ENCODE measurements at places on chromosomes 6 and 20.

- no peak for DNase-seq
Observed at GRCh38 chr6:27667657-27668441, 194.9 kb upstream of the ZNF184 start.

GRCh38 chr6:124430740-124431318 lies 531.4 kb upstream of the RNF217 start:
- no peak for DNase-seq

GRCh38 chr6:55089325-55089724 lies 85.0 kb upstream of the HCRTR2 start:
- no peak for DNase-seq

GRCh38 chr6:144590532-144590931 lies 305.4 kb downstream of the UTRN start:
- no peak for DNase-seq

DNA sequence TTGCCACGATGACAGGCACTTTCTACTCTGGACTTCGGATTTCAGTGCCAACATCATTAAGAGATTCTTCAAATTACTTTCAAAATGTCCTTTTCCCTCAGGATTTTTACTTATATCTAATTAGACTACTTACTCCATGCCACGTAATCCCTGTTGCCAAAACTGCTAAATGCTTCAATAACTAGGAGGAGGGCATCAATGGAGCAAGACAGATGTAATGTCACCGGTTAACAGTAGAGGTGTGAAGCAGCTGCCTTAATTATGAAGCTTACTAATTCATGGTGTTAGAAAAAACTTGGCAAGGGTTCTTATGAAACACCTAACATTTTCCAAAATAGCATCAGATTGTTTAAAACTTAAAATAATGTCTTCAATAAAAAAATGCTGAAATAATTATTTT lies 111.2 kb upstream of the SIM1 start:
- DNase-seq = no peak

GRCh38 chr20:60131375-60131774 lies 173.2 kb downstream of the CDH26 start:
- DNase-seq = no peak

GRCh38 chr6:5673019-5673790 lies 333.5 kb downstream of the NRN1 start:
- DNase-seq = no peak

GRCh38 chr20:38304845-38305447 lies 990 bp downstream of the BPI start:
- no peak for DNase-seq

DNA sequence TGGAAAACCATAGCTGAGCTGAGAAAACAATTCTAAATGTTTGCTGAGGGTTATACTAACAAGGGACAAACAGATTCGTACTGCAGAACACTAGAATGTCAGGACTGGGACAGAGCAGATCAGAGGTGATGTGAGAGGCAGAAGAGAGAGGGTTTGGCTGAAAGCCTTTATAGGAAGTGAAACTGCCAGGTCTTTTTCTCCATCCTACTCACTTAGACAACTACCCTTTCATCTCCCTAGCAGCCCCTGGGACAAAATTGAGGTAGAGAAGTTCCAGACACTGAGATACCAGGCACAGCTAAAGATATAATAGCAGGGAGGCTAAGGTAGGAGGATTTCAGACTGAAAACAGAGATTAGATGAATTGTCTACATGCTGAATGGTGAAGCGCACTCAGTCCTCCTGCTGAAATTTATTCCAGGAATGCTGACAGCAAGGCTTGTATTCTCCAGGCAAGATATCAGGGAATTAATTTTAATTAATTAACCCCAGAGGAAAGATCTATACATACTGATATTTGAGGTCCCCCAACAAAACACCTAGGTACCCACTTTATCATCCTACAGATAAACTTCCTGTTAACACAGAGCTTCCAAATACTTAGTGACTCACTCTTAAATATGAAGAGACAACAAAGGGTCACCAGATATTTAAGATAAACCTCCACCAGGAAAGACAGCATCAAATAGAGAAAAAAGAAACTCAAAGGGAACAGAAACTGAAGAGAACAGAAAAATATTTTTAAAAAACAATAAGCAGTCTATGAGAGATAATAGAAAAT lies 12.6 kb upstream of the EIF2S2 start:
- DNase-seq = no peak

DNA sequence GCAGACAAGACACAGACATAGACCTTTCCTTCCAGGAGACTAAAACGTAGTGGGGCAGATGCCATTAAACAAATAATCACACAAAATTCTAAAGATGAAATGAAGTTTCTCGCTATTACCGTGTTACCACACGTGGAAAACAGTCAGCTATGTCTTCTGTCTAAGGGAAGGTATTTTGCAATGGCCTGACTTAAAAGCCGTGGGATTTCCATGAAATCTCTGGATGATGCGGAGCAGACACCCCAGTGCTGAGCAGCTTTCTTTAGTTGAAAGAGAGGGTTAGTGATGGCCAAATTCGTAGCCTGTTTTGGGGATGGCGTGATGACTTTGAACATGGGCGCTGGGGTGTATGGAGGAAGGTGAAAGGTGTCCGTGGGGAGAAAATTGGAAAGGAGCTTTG lies 281.8 kb downstream of the NRN1 start:
- no peak for DNase-seq

DNA sequence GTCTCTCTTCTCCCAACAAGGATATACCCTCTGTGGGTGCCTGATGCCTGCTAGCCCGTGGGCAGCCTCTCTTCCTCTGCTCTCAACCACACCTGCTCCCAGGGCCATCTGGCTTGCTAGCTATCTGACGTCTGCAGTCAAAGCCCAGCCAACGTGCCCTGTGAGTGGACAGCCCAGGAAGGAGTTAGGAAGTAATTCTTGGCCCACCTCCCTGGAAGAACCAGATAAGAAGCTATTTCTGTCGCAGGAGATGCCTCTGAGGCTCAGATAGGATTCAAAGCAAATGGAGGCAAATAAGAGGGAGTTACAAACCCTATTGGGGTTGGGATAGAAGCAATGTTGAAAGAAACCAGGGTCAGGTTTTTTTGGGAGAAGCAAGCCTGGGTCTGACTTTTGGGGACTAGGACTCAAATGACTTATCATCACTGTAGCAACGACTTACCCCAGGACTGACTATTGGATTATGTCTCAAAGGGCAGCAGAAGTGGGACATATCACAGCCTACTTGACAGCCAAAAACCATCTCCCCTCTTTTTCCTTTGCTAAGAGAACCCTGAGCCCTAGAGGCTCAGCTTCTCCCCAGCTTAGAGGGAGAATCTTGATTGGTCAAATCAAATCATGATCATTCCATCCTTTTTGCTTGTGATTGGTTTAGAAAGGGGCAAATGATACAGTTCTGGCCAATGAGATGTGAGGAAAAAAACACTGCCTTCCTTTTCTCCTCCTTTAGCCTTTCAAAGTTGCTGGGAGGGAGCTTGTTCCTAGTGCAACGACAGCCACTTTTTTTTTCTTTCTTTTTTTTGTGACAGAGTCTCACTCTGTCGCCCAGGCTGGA lies 18.0 kb upstream of the CDK5RAP1 start:
- no peak for DNase-seq

DNA sequence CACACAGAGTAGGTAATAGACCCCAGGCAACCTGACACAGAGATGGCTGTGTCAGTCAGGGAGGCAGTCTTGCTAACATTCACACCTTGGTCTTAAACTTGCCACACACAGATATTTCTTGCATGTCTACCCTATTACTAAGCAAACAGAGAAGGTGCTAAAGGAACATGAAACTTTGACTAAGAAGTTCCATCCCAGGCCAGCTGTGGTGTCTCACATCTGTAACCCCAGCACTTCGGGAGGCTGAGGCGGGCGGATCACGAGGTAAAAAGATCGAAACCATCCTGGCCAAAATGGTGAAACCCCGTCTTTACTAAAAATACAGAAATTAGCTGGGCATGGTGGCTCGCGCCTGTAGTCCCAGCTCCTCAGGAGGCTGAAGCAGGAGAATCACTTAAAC lies 222.4 kb upstream of the JARID2 start:
- peak; percentile 33 for DNase-seq

DNA sequence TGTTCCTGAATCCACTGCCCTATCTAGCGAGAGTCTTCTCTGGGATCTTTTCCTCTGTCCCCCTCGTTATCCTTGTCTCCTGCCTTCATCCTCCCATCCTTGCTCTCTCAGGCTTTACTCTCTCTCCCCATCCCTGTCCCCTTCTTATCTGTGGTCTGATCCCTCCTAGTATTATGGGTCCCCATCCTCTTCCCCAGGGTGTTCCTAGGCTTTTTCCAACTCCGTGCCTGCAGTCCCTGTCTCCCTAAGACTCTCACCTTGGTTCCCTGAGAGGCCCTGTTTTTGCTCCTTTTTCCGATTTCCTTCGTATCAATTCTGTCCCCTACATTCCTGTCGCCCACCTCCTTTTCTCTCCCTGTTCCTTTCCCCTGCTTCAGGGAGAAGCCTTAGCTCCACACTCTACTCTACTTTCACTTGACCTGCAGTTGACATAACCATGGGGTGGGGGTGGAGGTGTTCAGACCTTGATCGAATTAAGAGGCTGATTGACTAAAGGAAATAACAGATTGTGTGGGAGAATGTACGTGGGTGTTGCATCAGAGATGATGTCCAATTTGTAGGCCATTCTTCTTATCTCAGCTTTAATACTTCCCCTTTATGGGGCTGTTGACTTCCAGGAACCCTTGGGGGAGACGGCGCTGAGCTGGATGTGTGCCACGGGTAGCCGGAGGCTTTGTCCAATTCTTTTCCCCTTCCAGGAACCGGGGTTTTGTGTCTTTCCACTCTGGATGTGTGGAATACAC lies 905 bp downstream of the PPARD start:
- no peak for DNase-seq

- no peak for DNase-seq
Observed at GRCh38 chr6:66499851-66500250, 792.8 kb upstream of the EYS start.

DNA sequence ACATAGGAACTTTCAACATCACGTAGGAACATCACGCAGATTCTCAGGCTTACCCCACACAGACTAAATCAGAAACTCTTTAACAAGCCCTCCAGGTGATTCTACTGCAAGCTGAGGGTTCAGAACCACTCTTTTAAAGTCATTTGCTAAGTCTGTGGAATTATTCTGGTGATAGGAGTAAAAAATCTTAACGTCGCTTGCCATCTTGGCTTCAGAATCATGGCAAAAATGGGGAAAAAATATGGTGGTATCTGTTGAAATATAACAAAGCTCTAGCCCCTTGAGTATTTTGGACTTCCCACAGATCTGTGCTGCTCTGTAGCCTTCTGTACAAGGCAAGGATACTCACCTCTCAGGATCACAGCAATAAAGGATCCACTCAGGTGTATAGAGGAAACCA lies 17.4 kb downstream of the FOXO3 start:
- no peak for DNase-seq

DNA sequence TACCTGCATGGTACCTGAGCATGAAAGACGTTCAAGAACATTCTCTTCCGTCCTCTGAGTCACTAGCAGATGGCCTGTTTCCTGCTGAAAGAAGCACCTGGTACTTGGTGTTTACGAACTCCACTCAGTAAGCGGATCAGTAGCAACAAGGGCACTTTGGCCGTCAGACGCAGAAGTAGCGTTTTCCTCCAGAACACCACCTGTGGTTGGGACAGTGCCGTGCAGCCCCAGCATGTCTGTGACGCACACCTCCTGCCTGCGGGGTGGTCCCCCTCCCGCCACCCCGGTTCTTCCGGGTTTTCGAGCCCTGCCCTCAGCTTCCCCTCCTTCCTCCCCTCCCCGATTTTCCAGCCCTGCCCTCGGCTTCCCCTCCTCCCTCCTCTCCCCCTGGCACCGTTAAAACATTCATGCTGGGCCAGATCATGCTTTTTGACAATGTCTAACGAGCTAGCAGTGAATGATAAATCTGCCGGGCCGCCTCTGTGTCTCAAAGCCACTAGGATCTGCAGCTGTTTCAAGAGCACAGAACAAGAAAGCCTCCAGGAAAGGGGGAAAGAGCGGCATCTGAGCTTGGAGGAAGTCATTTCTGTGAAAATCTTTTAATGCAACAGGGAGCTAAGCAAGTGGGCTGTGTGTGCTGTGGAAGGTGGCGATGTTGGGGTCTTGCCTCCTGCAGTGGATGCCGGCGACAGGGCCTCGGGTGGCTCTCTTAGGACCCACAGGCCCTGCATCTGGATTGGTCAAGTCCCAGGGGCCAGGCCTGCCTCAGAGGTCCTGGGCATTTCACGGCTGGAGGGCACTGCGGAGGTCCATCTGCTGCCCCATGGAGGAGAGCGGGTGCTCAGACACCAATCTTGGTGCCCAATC lies 207.9 kb downstream of the ERMARD start:
- no peak for DNase-seq

GRCh38 chr6:23016696-23017095 lies 447.3 kb downstream of the HDGFL1 start:
- DNase-seq = no peak

DNA sequence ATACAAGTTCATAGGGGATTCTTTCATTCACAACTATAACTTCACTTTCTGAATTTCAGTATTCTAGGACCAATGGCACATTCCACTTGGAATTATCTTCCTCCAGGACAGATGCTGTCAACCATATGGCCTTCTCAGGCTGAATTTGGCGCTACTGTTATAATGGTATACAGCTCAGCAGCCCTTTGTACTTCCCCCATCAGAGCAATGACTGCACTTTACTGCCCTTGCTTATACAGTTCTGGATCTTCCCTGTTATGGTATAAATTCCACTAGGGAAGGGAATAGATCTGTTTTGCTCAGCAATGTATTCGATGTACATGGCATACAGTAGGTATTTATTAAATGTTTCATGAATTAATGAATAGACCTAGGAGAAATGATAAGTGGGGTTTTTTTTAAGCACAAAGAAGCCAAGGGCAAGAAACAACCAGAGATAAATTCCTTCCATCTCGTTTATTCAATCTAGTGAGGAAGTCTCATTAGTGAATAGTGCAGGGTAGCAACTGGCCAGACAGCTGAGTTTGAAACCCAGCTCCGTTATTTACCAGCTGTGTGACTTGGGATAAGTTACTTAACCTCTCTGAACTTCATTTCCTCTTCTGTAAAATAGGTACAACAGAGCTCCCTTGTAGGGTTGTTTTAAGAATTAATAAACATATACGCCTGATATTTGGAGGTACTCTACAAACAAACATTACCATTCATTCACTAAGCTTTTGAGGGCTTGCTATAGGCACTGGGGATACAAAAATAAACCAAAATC lies 97.1 kb upstream of the PRDM1 start:
- DNase-seq = no peak

DNA sequence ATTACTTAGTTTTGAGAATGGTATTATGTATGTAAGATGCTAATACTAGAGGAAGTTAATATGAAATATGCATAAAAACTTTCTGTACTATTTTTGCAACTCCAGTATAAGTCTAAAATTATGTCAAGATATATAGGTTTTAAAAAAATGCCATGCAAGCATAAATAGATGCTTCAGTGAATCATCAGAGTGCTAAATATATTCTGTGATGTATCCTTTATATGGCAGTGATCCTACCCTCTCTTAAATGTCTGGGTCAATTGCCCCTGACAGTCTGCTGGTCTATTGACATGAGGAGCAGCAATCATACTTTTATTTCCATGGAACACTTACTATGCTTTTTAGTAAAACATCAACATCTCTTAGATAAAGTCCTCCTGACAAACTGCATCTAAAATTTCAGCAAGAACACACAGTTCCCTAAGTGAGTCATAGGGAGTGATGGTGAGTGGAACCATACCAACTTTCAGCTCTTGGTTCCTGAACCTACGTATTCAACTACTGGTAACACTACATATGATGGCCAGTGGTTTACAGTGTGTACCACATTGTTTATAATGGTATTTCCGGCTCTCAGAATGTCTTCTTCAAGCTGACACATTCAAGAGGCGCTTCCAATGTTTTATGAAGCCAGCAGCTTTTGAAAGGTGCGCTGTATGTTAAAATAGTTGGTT lies 928.7 kb upstream of the GJE1 start:
- no peak for DNase-seq

- no peak for DNase-seq
Observed at GRCh38 chr6:151916075-151916474, 108.6 kb downstream of the ESR1 start.

- no peak for DNase-seq
Observed at GRCh38 chr6:6154335-6154734, 147.6 kb upstream of the NRN1 start.

All from stimulated activated CD8-positive, alpha-beta memory T cell treated with anti-CD3 and anti-CD28 coated beads, Interleukin-7, amount 100 ng/mL, for 24 hours (primary cell).